Activated B cell treated with CpG ODN at 0.5 μM for 24 hours (primary cell): ENCODE measurements at places on chromosomes 16 and 17. TPM values are rescaled to one million over a fixed set of nuclear protein-coding genes. Genes with fewer than 3 reads are reported as not detected.

DNA sequence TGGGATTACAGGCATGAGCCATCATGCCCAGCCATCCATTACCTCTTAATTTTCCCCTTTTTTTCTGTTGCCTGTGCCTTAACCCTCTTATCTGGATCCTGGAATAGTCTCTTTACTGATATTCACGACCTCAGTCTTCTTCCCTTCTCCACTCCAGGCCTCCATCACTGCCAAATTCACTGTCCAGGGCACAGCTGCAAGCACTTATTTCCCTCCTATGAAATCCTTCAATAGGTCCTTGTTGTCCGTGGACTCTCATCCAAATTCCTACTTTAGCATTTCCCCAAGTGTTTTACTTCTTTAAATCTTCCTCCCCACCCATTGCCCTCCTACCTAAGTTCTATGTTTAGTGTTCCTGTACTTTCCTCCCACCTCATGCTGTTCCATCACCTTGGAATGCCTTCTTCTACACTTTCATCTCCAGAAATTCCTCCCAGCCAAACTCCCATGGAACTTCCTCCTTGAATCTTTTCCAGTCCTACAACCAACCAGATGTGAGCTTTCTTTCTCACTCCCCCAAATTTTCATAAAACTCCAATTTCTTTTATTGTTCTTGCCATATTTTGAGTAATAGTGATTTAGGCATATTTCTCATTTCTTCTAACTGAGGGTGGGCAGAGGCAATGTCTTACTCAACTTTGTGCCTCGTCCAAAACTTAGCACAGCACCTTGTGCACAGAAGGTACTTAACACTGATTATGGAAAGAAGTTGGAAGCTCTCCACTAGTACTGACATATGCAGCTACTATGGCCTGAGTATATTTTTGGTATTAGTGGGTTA lies 35.3 kb downstream of the FAM20A start:
- no peaks in the 10 kb centered on the region for H3K36me3 ChIP-seq
- H3K27me3 ChIP-seq = peaks cover 12% of the 10 kb centered on the region
- DNase-seq = no peak
- no peaks in the 10 kb centered on the region for H3K4me1 ChIP-seq
- no peak overlapping the region for H3K4me3 ChIP-seq

GRCh38 chr16:69741951-69742904 lies 12.5 kb downstream of the NOB1 start:
- H3K36me3 ChIP-seq = peaks cover 68% of the 10 kb centered on the region
- no peak overlapping the region for H3K27ac ChIP-seq
- no peaks in the 10 kb centered on the region for H3K27me3 ChIP-seq
- no peaks in the 10 kb centered on the region for H3K4me1 ChIP-seq
- no peak overlapping the region for H3K4me3 ChIP-seq
- no peak for DNase-seq

DNA sequence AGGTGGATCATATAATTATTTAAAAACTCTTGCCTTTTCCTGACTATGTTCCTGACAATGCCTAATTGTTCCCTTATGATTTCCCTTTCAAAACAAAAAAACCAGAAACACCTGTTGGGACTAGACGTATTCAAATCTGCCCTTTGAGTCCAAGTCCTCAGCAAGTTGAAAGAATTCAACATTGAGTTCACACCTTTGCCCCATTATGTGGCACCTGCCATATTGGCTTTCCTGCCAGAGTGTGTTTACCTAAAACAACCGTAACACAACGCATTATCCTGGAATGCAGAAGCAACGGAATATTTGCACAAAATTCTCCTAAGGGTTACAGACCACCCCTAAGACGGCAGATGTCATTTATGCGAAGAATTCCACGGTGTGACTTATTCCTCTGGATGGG lies 105.9 kb downstream of the ZFHX3 start:
- H3K36me3 ChIP-seq = no peaks in the 10 kb centered on the region
- DNase-seq = no peak
- H3K27ac ChIP-seq = no peak overlapping the region
- H3K4me3 ChIP-seq = no peak overlapping the region
- no peaks in the 10 kb centered on the region for H3K4me1 ChIP-seq

GRCh38 chr16:75532142-75532765 lies 3.7 kb downstream of the CHST5 start:
- H3K27me3 ChIP-seq = peaks cover 5% of the 10 kb centered on the region
- H3K4me1 ChIP-seq = no peaks in the 10 kb centered on the region
- H3K36me3 ChIP-seq = no peaks in the 10 kb centered on the region

The SPATA22 gene
- total RNA-seq = not detected in 2 replicates

The ITGAL gene
- total RNA-seq = 216 and 240 TPM in 2 replicates

DNA sequence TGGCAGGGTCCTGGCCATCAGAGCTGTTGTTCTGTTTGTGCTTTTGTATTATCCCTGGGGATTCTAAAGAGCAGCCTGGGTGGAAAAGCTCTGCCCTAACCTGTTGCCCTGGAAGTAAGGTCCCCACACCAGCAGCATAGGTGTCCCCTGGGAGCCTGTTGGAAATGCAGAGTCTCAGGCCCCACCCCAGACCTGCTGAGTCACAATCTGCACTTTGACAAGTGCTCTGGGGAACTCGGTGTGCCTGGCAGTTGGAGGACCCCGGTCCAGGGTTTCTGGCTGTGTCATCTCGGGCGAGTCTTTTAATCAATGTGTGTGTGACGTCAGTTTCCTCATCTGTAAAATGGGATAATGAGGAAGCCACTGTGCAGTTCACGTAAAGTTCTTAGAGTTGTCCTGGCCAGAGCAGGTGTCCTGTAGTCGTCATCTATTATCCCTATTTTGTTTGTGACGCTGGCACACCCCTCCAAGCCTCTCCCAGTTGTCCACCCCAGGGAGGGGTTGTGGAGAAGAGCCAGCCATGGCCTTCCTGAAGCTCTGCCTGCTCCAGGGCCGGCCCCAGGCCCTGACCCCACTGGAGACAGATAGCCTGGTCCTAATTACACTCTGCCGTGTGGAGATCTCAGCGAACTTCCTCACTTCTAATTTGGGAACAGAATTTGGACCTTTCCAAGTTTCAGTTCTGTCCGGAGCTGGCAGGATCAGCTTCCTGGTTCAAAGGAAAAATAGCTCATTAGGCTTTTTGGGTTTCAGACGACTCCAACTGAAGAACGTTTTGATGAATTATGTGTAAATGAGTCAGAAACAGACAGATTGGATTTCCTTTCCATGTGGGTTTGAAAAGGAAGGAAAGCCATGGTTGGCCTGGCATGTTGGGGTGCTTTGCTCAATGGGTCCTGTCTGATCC lies 295.7 kb upstream of the FOXF1 start:
- no peaks in the 10 kb centered on the region for H3K36me3 ChIP-seq
- no peak for DNase-seq
- H3K27ac ChIP-seq = no peak overlapping the region
- peaks cover 33% of the 10 kb centered on the region for H3K4me1 ChIP-seq
- H3K4me3 ChIP-seq = no peak overlapping the region

GRCh38 chr16:87878704-87879103 lies 9.4 kb upstream of the SLC7A5 start:
- peaks cover 10% of the 10 kb centered on the region for H3K4me1 ChIP-seq
- H3K4me3 ChIP-seq = no peak overlapping the region
- H3K36me3 ChIP-seq = no peaks in the 10 kb centered on the region
- no peak overlapping the region for H3K27ac ChIP-seq
- peaks cover 9% of the 10 kb centered on the region for H3K27me3 ChIP-seq

The KRT16 gene
- not detected in 2 replicates for total RNA-seq

DNA sequence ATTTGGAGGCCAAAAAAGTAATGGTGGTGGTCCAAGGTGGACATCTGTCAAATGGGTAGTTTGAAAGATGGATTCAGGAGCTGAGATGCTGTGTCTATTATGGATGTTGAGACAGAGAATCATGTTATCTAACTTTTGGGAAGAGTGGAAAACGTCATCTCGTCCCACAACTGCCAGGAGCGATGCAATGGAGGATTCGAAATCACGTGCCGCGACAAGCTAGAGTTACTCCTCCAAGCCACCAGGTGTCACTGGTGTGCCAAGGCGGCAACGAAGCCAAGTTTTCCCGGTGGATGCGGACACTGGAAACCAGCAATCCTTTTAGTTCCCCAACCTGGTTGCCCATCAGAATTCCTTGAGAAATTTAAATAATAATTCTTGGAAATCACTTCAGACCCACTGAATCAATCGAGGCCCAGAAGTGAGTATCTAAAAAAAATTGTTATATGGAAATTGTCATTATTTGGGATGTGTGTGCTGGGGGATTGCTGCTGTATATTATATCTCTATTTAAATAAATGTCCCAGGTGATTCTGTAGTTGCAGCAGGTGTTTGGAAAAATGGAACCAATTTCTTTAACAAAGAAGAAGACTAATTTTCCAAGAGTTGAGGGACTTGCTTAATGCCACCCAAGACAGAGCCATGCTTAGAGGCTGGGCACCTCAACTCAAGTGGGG lies 206.1 kb downstream of the HAPSTR1 start:
- H3K27ac ChIP-seq = no peak overlapping the region
- peaks cover 6% of the 10 kb centered on the region for H3K27me3 ChIP-seq
- H3K4me1 ChIP-seq = no peaks in the 10 kb centered on the region
- no peaks in the 10 kb centered on the region for H3K36me3 ChIP-seq
- no peak for DNase-seq

GRCh38 chr16:22092143-22092933 lies at the start of gene VWA3A:
Gene VWA3A (plus strand): TSS chr16:22092541. CDS start chr16:22092638, 97 bp downstream.
- no peak within 1 kb of the TSS for H3K4me3 ChIP-seq
- H3K27me3 ChIP-seq = peaks cover 6% of the 10 kb centered on the region
- H3K27ac ChIP-seq = no peak within 1 kb of the TSS
- peaks cover 2% of the 10 kb centered on the region for H3K4me1 ChIP-seq
- no peak for DNase-seq
- peaks cover 2% of the 10 kb centered on the region for H3K36me3 ChIP-seq

The CCDC78 gene
- total RNA-seq = 4.8 and 7.8 TPM in 2 replicates

GRCh38 chr17:11797803-11798202 lies 199.5 kb downstream of the ZNF18 start:
- H3K36me3 ChIP-seq = no peaks in the 10 kb centered on the region
- DNase-seq = no peak
- H3K4me1 ChIP-seq = no peaks in the 10 kb centered on the region
- H3K27ac ChIP-seq = no peak overlapping the region

DNA sequence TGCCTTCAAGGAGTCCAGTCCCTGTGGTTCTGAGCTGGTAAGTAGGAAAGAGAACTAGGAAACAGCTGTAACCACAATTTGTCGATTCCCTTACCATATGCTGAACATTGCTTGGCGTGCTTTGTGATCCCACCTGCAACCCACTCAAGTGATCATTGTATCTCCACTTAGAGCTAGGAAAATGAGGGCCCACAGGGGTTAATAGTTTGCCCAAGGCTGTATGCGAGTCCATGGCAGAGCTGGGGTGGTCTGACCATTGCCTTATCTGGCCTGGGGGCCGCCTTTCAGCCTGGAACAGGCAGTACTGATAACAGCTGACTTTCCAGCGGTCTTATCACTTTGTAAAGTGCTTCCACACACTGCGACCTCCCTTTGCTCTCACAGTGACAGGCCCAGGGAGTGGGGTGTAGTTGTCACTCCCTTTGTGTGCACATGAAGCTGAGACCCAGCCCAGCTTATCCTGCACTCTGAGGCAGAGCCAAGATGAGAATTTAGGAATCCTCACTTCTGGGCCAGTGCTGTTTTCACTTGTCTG lies 9.8 kb downstream of the MYL4 start:
- H3K27ac ChIP-seq = no peak overlapping the region
- H3K4me3 ChIP-seq = no peak overlapping the region
- H3K36me3 ChIP-seq = no peaks in the 10 kb centered on the region
- no peaks in the 10 kb centered on the region for H3K27me3 ChIP-seq

- no peak overlapping the region for H3K27ac ChIP-seq
- no peak for DNase-seq
- peaks cover 75% of the 10 kb centered on the region for H3K27me3 ChIP-seq
- H3K4me3 ChIP-seq = no peak overlapping the region
These were observed 2.3 kb upstream of the SOX9 start for GRCh38 chr17:72118335-72119076.

GRCh38 chr17:36072431-36073121 lies 8.5 kb downstream of the CCL18 start:
- peaks cover 4% of the 10 kb centered on the region for H3K27me3 ChIP-seq
- H3K4me3 ChIP-seq = no peak overlapping the region

GRCh38 chr17:73476890-73477350 lies 165.1 kb upstream of the CDC42EP4 start:
- peaks cover 7% of the 10 kb centered on the region for H3K4me1 ChIP-seq
- no peak overlapping the region for H3K4me3 ChIP-seq
- DNase-seq = no peak
- peaks cover 2% of the 10 kb centered on the region for H3K27me3 ChIP-seq

The PDILT gene
- not detected in 2 replicates for total RNA-seq

The KRT14 gene
- total RNA-seq = not detected in 2 replicates

- H3K4me1 ChIP-seq = no peaks in the 10 kb centered on the region
- peaks cover 96% of the 10 kb centered on the region for H3K36me3 ChIP-seq
- no peak overlapping the region for H3K27ac ChIP-seq
- no peaks in the 10 kb centered on the region for H3K27me3 ChIP-seq
- H3K4me3 ChIP-seq = no peak overlapping the region
- no peak for DNase-seq
These were observed 59.8 kb downstream of the RNF213 start for GRCh38 chr17:80320496-80320895.

DNA sequence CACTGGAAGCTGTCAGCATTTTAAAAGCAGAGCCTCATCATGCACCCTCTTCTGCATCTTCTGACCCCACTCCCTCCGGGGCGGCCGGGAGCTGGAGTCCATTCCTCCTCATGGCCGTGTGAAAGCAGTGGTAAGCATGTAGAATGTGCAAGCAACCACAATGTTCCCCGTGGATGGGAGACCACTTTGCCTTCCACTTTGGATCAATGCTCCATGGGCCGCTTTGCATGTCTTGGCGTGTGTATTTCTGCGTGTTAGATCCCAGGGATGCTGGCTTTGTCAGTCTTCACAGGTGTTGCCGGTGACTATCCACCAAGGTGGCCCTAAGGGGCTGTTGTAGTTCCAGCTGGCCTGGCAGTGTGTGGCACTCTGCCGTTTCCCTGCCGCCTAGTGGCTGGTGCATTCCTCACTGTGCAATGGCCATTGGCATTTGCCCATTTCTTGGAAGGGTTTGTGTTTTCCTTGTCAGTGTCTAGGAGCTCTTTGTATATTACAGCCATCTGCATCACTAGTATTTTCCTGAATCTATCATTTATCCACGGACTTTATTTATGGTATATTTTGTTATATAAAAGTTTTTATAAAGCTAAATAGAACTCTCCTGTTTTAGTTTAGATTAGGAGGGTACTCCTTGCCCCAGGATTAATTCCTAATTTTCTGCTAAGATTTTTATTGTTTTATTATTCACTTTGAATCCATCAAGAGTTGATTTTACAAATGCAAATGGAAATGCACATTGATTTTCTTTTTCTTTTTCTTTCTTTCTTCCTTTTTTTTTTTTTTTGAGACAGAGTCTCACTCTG lies 5.8 kb upstream of the ALDH3A1 start:
- DNase-seq = no peak
- H3K36me3 ChIP-seq = no peaks in the 10 kb centered on the region
- peaks cover 45% of the 10 kb centered on the region for H3K4me1 ChIP-seq
- peak overlapping the region; percentile 64 for H3K4me3 ChIP-seq
- H3K27me3 ChIP-seq = peaks cover 14% of the 10 kb centered on the region
- peak overlapping the region; percentile 74 for H3K27ac ChIP-seq

The RRAD gene
- total RNA-seq = 0.15 TPM in 1 of 2 replicates, not detected in the other

DNA sequence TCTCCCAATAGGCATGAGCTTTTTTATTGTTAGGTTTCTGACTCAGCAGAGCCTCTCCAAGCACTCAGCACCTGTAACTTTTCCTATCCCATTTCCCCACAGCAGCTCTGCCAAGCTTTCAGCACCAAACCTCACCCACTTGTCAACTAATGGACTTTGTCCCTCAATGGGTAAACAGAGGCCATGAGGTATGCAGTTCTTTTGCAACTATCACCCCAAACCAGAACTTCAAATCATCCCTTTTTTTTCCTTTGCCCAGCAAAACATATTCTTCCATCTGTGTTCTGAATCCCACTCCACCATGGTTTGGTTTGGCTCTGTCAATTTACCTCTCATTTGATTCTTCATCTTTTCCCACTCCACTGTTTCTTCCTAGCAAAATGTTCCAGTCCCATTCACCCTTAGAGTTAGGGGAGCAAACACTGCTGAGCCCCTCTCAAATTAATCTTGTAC lies 58.1 kb downstream of the TOX3 start:
- DNase-seq = no peak
- no peaks in the 10 kb centered on the region for H3K36me3 ChIP-seq
- no peak overlapping the region for H3K4me3 ChIP-seq
- no peaks in the 10 kb centered on the region for H3K4me1 ChIP-seq

The BFAR gene
- total RNA-seq = 54.9 and 68.2 TPM in 2 replicates
